Prostate gland (tissue), 2 donors: ENCODE measurements at places on chromosomes 7 and 10. TPM values are rescaled to one million over a fixed set of nuclear protein-coding genes. Genes with fewer than 3 reads are reported as not detected.

DNA sequence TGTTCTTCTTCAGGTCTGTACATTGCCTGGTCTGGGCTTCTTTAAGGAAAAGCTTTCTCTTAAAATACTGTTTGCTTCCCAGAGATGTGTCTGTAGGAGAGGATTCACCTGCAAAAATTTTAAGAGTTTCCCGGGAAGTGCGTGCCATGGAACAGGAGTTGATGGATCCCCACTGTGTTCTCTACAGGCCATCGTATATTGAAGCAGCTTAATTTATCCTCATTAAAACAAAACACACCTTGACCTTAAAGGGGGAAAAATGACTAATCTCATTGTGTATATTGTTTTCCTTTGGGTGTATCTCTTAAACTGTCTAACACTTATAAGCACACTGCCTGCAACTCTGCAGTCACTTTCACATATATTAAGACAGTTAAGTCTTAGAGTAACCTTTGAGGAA, 111.4 kb downstream of the ST7 start:
- no peak for DNase-seq
- no peak overlapping the region for H3K4me3 ChIP-seq
- H3K27me3 ChIP-seq, result no peaks in the 10 kb centered on the region
- no peaks in the 10 kb centered on the region for H3K36me3 ChIP-seq
- no peaks in the 10 kb centered on the region for H3K4me1 ChIP-seq

The AKR1C3 gene
- total RNA-seq, result 6.5 TPM

The COPS6 gene
- total RNA-seq, result 78.4 TPM

- no peak overlapping the region for H3K4me3 ChIP-seq
- no peak for DNase-seq
- H3K27ac ChIP-seq, result no peak overlapping the region
- H3K36me3 ChIP-seq, result no peaks in the 10 kb centered on the region
- H3K27me3 ChIP-seq, result no peaks in the 10 kb centered on the region
- no peaks in the 10 kb centered on the region for H3K4me1 ChIP-seq
These were observed 102.7 kb downstream of the MACC1 start for GRCh38 chr7:20114468-20114867.

The PLCE1 gene
- total RNA-seq, result 3.5 TPM

The GAD2 gene
- not detected for total RNA-seq

DNA sequence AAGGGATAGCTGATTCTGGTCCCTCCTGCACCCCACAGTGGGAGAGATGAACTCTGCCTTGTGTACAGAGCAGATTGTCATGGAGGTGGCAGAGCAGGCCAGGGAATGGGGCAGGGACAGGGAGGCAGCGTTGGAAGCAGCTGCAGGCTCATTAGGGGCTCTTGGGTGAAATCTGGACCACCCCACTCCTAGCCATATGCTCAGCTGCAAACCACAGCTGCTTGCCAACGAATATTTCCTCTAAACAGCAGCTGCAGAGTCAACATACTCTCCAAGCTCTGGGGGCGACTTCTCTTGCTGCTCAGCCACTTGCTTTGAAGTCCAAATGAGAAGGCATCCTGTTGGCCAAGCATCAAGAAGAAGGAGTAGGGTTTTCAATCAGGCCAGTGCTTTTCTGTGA, 302.3 kb upstream of the AUTS2 start:
- no peak for DNase-seq
- H3K27me3 ChIP-seq, result no peaks in the 10 kb centered on the region
- no peaks in the 10 kb centered on the region for H3K4me1 ChIP-seq
- no peaks in the 10 kb centered on the region for H3K36me3 ChIP-seq

- DNase-seq, result no peak
- H3K4me3 ChIP-seq, result no peak overlapping the region
- no peak overlapping the region for H3K27ac ChIP-seq
- H3K27me3 ChIP-seq, result no peaks in the 10 kb centered on the region
- no peaks in the 10 kb centered on the region for H3K4me1 ChIP-seq
These were observed 172.9 kb downstream of the TMEM26 start for GRCh38 chr10:61280303-61280702.
